ENCODE measurements at places on chromosomes 2 and 18.
A peak's percentile ranks its signal among the peaks of the same experiment; 100 is the strongest.

- no peak for DNase-seq
These were observed 75.4 kb downstream of the SP110 start for GRCh38 chr2:230144355-230144754.

DNA sequence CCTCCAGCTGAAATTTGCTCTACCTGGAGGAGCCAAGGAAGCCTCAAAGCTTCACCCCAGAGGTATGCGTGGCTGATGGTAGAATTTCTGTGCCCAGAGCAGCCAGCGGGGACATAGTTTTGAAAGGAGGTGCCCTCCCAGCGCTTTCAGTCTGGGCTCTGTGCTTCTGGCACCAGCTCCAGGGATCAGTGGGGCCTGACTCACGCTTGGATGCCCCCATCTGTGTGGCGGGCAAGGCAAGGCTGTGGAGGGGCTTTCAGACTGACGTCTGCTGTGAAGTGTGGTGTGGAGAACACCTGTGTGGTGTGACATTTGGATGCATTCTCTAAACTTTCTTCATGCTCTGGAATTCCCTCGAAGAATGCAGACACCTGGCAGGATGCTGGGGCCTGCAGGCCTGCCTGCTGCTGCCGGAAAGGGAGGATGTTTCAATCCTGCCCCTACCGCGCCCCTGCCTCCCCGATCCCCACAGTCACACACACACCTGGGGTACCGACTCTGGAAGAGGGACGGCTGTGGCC lies 84.1 kb downstream of the CTIF start:
- no peak for DNase-seq

GRCh38 chr2:215833531-215834162 lies 179.7 kb downstream of the MREG start:
- DNase-seq, result no peak

GRCh38 chr2:96153991-96154431 lies 8.8 kb upstream of the DUSP2 start:
- no peak for DNase-seq

- DNase-seq, result peak; percentile 26
These were observed 888 bp downstream of the VAMP5 start for GRCh38 chr2:85584857-85585780.

DNA sequence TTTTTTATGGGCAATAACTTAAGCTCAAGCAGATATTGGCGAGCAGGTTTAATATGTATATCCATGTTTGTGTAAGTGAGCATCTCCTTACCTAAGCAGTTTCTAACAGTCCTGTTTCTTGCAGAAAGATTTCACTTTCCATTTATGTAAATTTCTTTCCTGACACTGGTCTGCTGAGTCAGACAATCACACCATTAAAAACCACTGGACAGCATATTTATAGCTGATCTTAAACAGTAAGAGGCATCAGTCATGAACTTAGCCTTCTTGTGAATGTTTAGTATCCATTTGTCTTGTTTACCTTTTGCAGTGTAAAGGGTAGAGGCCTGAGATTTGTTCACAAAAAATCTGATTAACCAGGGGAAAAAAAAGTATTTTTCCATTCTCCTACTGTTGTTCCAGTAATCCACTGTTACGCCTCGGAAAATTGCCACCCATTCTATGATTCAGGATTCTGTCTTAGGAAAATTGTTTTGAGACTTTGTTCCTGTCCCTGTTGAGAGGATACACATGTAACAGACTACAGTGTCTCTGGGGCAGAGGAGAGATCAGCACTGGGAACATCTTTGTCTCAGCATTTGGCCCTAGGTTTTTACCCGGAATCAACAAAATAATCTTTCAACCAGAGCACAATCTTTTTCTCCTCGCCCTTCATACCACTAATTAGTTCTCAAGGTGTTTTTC lies 521.0 kb upstream of the NRP2 start:
- no peak for DNase-seq
